ENCODE measurements at places on chromosomes 6 and 20.

GRCh38 chr6:156449128-156449527 lies 328.1 kb upstream of the ARID1B start:
- no peak for DNase-seq

- DNase-seq: no peak
Measured at GRCh38 chr6:106591111-106591825, 38.0 kb downstream of the RTN4IP1 start.

- DNase-seq: no peak
Measured at GRCh38 chr6:56684342-56685101, 41.8 kb upstream of the DST start.

DNA sequence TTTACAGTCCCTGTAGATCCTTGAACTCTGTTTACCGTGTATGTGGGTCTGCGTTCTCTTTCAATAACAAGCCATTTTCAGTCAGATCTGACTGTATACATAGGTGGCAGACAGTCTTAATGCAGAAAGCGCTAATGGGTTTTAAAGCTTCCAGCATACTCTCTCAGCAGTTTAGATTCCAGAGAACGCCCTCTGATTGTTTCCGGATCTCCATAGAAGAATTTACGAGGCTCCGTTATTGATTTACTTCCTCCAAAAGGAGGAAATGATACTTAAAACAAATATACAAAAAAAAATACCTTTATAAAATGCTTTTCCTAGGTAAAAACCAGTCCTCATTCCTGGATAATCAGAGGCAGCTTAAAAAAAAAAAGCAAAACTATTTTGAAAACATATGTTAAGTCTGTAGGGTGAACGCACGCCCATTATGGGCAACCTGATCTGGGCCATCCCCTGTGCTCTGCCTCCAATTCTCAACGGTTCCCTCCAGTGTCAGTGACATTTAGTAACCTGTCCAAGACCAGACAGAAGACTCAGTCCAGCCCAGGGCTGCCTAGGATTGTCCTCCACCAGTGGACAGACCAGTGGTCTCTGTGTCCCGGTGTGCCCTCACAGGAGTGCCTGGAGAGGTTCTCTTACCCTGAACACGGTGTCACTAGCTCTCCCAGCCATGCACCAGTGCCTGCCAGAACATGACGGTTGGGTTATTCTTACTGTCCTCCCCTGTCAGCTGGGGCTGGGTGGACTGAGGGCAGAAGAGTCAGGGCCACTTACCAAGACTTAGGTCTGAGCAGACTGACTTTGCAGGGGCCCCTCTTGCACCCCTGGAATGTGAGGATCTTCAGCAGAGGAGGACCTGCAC lies 217.3 kb downstream of the ARID1B start:
- DNase-seq: no peak

DNA sequence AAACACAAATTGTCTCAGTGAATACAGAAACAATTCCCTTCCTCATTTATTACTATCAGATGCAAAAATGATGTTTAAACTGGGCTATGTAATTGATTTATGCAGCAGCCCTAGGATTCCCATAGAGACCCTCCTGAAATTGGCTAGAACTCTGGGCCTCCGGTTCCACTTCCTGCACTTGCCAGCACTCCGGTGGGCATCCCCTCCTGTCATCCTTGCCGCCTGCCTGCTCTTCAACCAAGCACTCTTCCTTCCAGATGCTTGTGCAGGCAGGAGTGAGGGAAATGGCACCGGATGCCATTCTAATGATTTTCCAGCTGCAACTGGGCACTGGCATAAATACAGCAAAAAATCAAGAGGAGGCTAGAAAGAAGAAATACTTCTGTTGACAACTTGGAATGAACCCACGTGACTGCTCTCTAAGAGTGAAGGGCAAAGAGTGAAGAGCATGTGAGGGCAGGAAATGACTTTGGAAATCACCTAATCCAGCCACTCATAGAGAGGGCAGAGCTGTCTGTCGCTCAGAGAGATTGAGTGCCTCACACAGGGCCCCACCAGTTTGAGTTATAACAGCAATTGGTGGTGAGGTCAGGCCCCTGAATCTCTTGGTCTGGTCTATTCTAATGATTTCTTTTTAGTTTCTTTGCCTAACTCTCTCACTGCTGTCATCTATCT lies 3.7 kb upstream of the NEDD9 start:
- DNase-seq: no peak

- DNase-seq: no peak
Measured at GRCh38 chr20:60389882-60390281, 431.7 kb downstream of the CDH26 start.

DNA sequence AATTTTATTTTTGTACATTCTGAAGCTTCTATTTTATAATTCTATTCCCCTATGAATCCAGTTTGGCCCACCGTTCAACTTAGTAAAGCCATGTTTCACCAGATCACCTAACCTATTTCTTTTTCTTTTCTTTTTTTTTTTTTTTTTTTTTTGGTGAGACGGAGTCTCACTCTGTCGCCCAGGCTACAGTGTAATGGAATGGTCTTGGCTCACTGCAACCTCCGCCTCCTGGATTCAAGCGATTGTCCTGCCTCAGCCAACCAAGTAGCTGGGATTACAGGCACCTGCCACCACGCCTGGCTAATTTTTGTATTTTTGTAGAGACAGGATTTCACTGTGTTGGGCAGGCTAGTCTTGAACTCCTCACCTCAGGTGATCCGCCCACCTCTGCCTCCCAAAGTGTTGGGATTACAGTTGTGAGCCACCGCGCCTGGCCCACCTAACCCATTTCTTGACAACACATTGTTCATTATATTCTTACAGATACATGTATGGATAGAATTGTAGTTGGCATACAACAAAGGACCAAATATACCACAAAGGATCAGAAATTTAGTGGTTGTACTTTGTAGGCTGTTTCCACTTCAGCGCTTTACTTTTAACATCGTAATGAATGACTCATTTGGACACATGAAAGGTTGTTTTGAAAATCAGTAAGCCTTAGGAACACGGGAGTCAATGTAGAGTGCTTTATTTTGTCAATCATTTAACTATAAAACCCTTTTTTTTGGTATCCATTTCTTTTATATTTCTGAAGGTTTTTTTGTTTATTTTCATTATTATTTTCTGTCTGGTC lies 63.2 kb downstream of the GJA1 start:
- no peak for DNase-seq

DNA sequence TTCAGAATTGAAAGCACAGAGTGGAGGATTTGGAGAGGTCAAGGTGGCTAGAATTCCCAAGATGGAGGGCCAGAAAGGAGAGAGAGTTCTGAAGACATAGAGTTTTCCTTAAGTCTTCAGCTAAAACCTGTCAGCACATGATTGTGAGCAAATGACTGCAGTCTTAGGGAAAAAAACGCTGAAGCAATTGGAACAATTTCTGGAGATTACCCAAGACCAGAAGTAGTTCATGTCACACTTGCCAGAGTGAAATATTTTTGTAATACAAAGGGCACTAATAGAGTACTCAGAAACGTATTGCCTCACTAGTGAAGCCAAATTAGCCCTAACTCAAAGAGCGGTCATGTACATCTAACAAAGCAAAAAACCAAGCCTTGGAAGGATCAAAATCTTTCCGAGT lies 541.3 kb upstream of the MARCKS start:
- no peak for DNase-seq

GRCh38 chr20:61847420-61847748 lies 218.3 kb downstream of the TAF4 start:
- DNase-seq: no peak

DNA sequence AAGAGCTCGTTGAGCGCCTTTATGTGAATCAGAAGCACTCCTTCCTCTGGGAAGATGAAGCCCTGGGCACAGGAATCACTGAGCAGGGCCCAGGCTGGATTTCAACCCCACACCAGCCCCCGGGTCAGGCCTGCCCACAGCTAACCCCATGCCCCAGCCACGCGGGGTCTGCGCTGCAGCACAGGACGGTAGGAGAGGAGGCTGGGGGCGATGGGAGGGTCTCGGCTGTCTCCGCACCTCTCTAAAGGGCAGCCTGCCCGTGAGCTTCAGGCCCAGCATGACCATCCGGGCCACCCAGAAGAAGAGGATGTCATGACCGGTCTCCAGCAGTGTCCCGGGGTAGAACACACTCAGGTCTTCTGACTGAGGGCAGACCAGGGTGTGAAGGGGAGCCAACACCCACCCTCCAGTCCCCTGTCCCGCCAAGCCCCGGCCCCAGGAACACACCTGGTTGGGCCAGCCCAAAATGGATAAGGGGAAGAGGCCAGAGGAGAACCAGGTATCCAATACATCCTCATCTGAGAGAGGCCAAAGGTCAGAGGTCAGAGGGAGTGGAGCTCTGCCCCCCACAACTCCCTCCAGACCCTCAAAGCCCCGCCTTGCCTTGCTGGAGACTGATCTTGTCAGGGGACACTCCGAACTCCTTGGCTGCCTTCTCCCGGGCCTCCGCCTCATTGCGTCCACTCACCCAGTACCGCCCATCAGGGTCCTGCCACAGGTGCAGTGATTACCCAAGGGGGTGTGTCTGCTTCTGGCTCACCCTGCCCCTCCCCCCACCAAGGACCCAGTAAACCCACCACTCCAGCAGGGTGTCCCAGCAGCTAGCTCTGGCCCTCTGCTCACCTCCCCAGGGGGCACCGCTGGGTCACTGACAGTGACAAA lies 4.4 kb upstream of the VWA7 start:
- no peak for DNase-seq

DNA sequence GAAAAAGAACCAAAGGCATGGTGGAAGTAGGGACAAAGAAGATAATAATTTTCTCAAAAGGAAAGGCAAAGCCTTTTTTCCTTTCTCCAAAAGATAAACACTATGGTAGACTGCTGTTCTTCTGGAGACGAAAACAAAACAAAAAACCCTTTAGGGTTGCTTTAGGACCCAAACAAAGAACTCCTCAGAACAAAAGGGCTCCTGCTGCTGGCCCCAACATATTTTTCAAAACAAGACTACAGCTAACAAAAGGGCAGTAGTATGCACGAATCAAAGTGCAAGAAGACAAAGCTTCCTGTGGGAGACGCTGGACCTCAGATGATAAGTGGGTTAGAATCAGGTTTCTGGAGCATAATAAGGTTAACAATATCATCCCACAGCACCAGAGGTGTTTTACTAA lies 15.8 kb downstream of the NCOA5 start:
- no peak for DNase-seq

- DNase-seq: no peak
Measured at GRCh38 chr6:41568585-41569384, 22.6 kb downstream of the FOXP4 start.

- DNase-seq: no peak
Measured at GRCh38 chr6:113508249-113508648, 348.9 kb upstream of the MARCKS start.

DNA sequence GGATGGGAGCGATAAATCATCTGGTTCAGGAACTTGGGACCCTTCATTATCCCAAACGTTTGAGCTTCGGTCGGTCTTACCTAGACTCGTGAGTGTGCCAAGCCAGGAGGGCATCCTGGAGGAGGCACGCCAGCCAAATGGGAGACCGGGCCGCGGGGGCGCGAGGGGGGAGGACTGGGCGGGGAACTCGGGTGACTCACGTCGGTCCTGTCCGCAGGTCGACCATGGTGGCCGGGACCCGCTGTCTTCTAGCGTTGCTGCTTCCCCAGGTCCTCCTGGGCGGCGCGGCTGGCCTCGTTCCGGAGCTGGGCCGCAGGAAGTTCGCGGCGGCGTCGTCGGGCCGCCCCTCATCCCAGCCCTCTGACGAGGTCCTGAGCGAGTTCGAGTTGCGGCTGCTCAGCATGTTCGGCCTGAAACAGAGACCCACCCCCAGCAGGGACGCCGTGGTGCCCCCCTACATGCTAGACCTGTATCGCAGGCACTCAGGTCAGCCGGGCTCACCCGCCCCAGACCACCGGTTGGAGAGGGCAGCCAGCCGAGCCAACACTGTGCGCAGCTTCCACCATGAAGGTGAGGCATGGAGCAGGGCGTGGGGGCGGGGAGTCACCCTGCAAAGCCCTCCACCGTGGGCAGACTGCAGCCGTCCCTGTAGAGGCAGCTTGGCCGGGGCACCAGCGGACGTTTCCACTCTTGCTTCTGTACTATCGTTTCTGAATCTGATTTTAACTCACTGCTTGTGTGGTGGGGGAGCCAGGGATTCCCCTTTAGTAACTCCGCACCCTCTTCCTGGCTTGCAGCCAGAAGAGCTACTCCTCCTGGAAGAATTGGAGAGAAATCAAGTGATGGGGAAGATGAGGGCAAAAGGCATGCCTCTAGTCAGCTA lies 2.7 kb downstream of the BMP2 start:
- no peak for DNase-seq

GRCh38 chr6:56417823-56418222 lies 170.4 kb upstream of the COL21A1 start:
- DNase-seq: no peak

DNA sequence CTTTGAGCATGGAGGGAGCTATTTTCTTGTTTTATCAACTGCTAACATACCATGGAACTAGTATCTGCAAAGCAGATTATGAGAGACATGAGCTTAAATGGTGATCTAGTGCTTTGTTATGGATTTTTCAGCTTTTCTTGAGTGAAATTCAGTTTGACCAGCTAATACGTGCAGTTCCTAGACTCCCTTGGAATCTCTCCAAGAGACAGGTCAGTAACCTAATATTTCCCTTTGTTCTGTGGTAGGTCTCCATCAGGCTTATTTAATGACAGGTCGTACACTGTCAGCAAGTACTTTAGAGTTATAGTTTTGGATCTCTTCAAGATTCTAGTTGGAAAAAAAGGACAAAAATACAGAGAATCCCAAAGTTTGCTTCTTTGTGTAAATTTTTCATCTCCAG lies 43.9 kb downstream of the HDAC2 start:
- no peak for DNase-seq

- DNase-seq: no peak
Measured at GRCh38 chr6:159716247-159717096, 10.8 kb upstream of the WTAP start.

- DNase-seq: no peak
Measured at GRCh38 chr6:4794140-4794707, 18.0 kb downstream of the CDYL start.

GRCh38 chr20:51386586-51386985 lies 155.9 kb downstream of the NFATC2 start:
- DNase-seq: no peak

DNA sequence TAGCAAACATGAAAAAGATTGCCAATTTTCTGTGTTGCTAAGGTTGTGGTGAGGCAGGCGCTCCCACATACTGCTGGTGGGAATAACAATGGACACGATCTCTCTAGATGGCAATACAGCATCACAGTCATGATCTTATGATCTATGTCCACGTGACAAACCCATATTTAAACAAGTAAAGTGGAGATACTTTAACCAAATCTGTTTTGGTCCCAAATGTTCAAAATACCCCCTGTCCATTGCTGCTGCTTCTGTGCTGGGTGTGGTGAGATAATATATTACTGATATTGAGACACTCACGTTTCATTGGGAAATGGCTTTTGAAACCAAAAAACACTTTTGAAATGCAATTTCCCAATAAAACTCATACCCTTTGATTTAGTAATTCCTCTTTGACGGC lies 23.0 kb downstream of the SIRPD start:
- DNase-seq: no peak

DNA sequence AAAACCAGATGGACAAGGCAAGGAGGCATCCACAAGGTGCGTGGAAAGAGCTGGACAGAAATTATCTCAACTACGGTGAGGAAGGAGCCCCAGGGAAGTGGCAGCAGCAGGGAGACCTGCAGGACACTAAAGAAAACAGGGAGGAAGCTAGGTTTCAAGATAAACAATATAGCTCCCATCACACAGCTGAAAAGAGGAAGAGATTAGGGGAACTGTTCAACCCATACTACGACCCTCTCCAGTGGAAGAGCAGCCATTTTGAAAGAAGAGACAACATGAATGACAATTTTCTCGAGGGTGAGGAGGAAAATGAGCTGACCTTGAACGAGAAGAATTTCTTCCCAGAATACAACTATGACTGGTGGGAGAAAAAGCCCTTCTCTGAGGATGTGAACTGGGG lies 26.8 kb downstream of the TRMT6 start:
- DNase-seq: no peak

Measured in anterior cingulate cortex (tissue), 58 donors.